Activated T-helper 1 cell treated with anti-CD3 and anti-CD28 coated beads, Interleukin-2, amount 50 U/mL, for 16 hours (primary cell): ENCODE measurements at places on chromosomes 5 and 9.

DNA sequence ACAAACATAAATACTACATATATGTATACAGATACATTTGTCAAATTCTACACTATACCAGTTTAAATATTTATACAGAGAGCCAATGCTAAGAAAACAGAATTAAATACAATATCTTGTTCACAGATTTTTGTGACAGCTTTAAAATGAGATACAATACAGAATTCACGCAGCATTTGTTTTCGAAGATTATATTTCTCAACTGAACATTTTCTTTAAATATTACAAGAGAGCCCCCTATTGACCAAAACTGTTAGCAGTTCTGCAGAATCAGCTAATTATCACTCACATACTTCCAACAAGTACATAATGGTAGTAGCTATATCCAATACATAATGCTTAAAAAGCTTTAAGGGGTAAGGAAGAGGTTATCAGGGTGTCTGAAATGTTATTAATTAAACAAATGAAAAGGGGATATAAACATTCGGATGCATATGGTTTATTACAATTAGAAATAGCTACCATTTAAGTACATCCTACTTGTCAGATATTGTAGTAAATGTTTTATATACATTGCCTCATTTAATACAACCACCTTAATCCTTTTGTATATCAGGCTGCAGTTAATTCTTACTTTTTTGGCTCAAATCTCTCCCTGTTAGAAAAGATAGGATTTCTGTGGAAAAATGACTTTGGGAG lies 31.7 kb downstream of the ZDHHC21 start:
- no peak for DNase-seq

GRCh38 chr9:127313042-127313560 lies 48.5 kb downstream of the GARNL3 start:
- DNase-seq = no peak

GRCh38 chr5:9264301-9264700 lies 281.6 kb downstream of the SEMA5A start:
- DNase-seq = no peak

DNA sequence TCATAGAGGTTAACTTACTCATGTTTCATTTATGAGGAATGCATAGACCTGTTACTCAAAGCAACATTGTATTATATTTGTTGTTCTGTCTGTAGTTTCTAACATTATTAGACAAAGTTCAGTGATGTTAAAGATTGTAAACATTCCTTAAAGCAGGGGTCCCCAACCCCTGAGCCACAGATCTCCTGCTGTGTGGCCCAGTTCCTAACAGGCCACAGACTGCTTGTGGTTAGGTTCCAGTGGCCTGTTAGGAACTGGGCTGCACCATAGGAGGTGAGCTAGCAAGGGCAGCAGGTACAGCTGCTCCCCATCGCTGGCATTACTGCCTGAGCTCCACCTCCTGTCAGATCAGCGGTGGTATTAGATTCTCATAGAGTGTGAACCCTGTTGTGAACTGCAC lies 181.1 kb downstream of the KDM4C start:
- DNase-seq = no peak

DNA sequence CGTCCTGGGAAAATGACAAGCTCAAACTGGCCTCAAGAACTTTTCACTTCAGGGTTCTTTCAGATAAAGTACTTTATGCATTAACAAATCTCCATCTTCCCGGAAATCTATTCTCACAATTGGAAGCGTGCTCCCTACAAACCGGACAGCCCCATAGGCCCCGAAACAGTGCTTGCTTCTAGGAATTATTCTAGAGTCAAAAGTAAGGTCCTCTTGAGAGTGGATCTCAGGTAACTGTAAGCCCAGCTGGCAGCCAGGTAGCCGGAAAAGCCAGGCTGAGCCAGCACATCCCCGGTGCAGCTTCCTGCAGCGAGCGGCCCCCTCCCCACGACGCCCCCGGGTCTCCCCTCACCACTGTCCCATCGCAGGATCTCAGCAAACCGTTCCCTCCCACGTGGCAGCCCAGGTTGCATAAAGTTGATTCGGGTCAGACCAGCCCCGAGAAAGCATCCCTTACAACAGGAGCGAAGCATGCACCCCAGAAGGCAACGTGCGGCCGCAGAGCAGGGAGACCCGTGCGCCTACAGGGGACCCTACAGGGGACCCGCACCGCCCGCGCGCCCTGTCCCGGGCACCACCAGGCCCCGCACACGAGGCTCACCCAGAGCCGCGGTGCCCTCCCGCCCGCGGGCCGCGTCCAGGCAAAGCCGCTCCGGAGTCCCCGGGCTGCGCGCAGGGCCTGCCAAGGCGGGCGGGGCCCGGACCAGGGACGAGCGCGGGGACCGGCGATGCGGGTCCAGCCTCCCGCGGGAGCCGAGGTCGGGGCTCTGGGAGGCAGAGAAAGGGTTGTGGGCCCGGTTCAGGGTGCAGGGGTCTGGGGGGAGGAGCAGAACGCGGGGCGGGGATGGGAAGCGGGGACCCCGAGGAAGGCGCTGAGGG lies 920 bp downstream of the LPCAT1 start:
- DNase-seq = peak; percentile 4
